ENCODE measurements at places on chromosomes 5 and 9. TPM values are rescaled to one million over a fixed set of nuclear protein-coding genes. Genes with fewer than 3 reads are reported as not detected.

- DNase-seq: no peak
Observed at GRCh38 chr5:177426566-177427210, at the start of gene GRK6. TSS of gene GRK6 (plus strand) at chr5:177426676. CDS start at chr5:177426846, 170 bp downstream.

DNA sequence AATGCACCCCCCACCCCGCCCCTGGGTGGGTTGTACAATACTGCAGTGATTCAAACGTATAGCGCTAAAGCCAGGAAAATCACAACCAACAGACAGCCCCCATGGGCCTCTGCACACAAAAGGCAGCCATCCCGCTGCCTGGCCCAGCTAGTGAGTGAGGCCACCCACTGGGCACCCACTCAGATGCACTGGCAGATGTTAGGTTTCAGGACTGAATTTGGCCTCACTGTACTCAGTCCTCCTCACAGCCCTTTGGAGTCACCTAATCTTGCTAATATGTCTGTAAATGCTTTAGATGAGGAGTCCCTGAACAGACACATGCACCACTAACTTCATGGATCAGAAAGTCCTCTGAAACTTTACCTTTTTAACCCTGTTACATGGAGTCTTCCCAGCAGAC, 87.7 kb downstream of the FSTL4 start:
- DNase-seq: no peak

GRCh38 chr9:122605691-122606090, 8.8 kb upstream of the OR1Q1 start:
- DNase-seq: no peak

DNA sequence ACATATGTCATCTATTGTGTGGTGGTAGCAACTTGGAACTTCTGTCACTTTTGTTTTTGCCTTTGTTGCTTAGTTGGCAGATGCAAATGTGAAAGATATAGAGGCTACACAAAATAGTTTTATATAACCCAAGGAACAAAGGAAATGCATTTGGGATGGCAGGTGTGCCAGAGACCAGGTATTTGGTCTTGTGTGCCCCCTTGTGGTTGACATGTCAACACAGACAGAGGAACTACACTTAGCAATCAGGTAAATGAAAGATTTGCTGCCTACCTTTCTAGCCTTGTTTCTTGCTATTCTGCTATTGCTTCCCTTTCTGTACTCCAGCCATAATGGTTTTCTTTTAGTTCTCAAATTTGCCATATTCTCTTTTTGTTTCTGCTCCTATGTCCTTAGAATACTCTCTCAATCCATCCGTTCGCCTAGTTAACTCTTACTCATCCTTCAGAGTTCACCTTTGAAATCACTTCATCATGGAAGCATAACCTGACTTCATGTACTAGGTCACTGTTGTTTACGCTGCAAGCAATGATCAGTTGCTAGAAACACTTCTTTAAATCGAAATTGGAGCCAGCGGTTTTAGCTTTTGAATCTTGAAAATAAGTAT, 119.5 kb downstream of the TRPM3 start:
- DNase-seq: no peak

The SPATA31D4 gene
- not detected for total RNA-seq

DNA sequence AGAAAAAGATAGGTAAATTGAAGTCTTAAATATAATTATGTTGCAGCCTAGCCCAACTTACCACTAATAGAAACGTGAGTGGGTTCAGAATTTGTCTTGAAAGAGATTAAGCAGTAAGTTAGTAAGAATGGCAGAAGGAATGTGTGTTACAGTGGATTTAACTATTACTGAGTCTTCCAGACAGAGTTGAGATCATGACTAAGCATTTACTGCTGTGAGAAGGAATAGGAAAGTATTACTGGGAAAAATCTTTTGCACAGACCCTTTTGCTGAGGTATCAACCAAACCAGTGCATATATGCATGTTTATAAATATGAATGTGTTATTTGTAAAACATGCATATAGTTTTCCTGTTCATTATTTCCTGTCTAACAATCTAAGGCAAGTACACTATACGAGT, 112.8 kb upstream of the EFNA5 start:
- no peak for DNase-seq

DNA sequence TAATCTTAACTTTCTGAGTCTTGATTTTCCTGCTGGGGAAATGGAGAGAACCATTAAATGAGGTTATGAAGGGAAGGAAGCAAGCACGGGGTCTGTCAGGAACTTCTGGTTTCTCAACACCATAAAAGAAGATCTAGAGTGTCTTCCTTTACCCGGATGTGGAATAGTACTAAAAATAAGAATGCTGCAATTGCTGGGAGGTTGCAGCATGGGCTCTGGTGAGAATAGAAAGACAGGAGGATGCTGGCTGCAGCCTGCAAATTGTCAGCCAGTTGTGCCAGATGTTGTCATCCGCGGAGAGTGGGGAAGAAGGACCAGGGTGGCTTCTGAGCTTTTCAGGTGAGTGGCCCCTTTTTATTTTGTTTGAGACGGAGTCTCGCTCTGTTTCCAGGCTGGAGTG, 69.3 kb upstream of the STC2 start:
- no peak for DNase-seq

DNA sequence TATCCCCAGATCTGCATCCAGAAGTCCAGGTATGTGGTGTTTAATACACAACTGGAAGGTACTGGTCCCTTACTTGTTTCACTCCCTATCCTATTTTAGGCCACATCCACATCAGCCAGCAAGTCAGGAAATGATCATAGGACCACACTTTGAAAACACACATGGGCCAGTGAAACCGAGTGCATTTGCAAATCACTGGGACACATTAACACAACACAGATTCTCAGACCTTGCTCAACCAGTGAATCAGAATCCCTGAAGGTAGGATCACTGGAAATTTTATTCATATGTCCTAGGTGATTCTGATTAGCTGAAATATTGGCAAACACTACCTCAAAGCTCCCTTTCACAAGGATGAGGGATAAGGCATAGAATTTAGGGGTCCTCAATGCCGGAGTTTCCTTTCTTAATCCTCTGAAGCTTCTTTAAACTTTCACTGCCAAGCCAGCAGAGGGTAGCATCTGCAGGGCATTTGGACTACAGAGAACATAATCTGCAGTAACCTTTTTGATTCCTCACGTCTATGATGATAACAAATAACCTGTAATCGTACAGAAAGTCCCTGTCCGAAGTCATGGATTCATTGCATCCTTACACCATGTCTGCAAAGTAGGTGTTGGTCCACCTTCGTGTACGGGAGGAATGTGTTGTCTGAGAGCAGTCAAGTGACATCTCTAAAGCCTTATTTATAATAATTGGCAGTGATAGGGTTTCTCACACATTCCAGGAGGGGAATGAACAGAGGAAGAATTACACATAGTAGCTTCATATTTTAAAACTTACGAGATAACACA, 11.0 kb upstream of the ABLIM3 start:
- no peak for DNase-seq
